Stimulated activated CD4-positive, alpha-beta T cell treated with anti-CD3 and anti-CD28 coated beads, Interleukin-4, amount 100 ng/mL, for 24 hours (primary cell): ENCODE measurements at places on chromosomes 13 and 19.

- no peak for DNase-seq
These were observed 160.9 kb downstream of the FGF9 start for GRCh38 chr13:21831654-21832324.

DNA sequence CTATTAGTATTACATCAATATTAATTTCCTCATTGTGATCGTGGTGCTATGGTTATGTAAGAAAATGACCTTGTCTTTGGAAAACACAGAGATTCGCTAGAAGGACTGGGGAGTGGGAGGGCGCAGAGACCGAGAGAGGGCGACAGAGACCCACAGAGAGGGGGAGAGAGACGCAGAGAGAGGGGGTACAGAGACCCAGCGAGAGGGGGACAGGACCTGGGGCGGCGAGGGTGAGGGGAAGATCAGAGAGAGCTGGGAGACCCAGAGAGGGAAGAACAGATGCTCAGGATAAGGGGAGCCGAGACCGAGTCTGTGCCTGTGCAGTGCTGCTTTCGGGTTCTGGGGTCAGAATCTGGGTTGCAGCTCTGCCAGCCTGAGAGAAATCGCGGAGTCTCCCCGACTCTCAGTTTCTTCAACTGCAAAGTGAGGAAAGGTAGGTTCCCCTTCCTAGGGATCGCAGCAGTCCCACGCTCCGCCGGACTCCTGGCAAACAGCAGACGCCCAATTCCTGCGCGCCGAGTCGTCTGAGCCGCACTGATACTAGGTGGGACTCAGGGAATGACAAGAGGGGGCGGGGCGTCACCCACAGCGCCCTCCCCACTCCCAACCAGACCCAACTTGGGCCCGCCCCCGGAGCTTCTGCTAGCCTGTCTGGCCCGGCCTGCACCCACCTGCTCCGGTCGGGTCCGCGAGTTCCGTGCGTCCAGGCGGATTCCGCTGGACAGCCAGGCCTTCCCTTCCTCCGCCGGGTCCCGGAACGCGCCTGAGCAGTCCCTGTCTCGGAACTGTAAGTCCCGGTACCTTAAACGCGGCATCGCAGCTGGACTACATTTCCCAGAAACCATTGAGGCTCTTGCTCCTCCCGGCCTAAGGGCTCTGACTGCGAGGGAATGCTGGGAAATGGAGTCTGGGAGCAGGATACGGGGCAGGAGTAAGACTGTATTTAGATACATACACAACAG is 15.3 kb downstream of the IZUMO2 start:
- DNase-seq = peak; percentile 76

DNA sequence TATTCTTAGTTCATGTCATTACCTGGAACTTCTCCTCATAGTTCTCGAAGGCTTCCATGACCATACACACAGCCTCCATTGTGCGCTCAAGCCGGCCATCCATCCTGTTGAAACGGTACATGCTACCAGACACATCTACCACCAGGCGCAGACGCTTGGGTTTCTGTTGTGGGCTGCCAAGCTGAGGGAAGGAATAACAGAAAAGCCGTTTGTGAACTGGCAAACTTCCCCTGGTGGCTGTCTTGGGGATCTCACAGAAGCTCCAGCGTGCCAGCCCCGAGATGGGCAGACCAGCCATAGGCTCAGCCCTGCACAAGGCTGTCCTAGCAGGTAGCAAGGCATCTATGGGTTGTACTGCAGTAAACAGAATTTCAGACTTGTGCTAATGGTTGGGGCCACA is 130.1 kb downstream of the RGCC start:
- DNase-seq = peak; percentile 7

DNA sequence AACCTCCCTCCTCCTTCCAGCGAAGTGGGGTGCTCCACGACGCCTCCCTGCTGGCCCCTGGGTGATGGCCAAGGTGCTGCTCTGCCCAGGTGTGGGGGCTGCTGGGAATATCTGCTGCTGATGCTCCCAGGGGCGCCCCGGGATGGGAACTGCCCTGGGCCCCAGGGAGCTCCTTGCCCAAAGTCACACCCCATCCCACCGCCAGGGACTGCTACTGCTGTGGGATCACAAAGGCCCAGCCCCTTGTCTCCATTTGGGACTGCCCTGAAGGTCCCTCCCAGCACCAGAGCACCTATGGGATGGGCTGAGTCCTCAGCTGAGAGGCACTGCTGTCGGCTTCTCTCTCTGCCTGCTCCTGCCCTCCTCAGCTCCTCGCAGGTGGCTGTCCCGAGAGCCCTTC is 19.0 kb downstream of the CHST8 start:
- no peak for DNase-seq

DNA sequence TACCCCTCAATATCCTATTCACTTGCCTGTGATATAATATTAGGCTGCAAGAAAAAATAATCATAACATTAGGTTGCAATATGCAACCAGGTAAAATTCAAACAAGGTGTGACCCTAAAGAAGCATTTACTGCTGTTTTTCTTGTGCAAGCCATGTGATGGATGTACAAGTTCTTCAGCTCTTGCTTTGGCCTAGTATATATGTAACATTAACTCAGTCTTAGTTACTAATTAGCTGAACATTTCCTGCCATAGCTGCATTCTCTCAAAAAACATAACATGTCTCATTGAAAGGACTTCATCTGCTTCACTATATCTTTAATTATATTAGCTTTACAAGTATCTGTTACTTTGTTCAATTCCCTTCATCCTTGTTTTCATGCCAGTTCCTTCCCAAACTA is 406.8 kb upstream of the HTR2A start:
- no peak for DNase-seq

- no peak for DNase-seq
These were observed at the start of gene SERP2 for GRCh38 chr13:44373601-44374347. TSS of gene SERP2 (plus strand) at chr13:44373824. CDS start at chr13:44374026, 202 bp downstream.

- DNase-seq = no peak
These were observed 17.6 kb downstream of the PPP1R12C start for GRCh38 chr19:55099557-55100506.

DNA sequence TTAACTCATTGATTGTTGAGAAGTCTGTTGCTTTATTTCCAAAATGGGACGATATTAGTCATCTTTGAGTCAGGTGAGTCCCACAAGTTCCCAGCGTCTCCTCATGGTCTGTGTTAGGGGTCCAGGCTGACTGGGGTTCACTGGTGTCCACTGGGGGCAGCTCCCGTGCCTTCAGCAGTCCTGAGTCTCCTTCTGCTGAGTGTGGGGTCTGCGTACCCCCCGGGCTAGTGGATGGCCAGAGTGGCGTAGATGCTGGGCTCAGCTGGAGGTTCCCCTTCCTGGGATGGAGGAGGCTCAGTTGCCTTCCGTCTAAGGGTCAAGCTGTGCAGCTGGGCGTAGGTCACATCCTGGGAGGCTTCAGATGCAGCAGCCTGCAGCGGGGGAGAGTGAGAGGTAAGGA is 5.9 kb downstream of the LILRB3 start:
- DNase-seq = no peak

- DNase-seq = no peak
These were observed 49.6 kb upstream of the OLFM4 start for GRCh38 chr13:52978989-52979388.

GRCh38 chr13:110356362-110356761 is 49.3 kb downstream of the COL4A2 start:
- DNase-seq = no peak

DNA sequence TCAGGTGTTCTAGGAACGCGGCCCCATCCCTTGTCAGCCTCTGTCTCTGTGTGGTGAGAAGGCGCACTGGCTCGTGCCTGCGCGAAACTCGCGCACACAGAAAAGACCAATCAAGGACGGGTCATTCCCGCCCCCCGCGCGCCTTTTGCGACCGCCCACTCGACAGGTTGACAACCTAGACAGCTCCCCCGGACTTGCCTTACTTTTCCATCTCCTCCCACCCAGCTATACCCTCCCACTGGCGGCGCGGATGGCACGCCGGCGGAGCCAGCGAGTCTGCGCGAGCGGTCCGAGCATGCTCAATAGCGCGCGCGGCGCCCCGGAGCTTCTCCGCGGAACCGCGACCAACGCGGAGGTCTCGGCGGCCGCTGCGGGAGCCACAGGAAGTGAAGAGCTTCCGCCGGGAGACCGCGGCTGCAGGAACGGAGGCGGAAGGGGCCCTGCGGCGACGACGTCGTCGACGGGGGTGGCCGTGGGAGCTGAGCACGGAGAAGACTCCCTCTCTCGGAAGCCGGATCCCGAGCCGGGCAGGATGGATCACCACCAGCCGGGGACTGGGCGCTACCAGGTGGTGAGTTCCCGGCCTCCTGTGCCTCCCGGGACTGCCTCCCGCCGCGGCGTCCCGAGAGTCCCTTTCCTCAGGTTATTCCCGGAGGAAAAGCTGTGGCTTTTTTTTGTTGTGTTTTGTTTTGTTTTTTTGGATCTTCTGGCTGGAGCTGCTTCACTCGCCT is at the start of gene NDFIP2:
TSS of gene NDFIP2 (plus strand) at position 202 of the 731 bp plus-strand sequence. CDS start at position 251, 49 bp downstream.
- peak; percentile 91 for DNase-seq

GRCh38 chr13:32023698-32024097 is 7.9 kb upstream of the FRY start:
- DNase-seq = no peak

DNA sequence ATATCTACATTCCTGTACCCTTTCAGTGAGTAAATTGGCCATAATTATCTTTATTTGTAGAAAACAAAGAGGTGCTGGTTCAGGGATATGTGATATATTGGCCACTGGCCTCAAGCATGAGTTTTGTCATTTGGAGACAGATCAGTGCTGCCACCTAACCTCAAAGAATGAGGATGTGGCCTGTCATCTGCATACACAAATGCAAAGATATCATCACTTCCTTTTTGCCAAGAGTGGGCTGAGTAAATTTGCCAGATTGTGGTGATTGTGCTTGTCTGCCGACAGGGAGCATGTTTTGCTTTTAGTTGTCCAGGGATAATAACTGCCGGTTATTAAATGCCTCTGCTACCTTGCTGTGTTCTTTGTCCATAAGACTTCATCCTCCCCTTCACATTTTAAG is 44.2 kb downstream of the WASF3 start:
- no peak for DNase-seq

GRCh38 chr13:94712812-94713560 is 641 bp upstream of the SOX21 start:
- DNase-seq = no peak

GRCh38 chr13:113545455-113545930 is 39.1 kb upstream of the TFDP1 start:
- DNase-seq = no peak
